ENCODE measurements at places on chromosomes 5 and 9. TPM values are rescaled to one million over a fixed set of nuclear protein-coding genes. Genes with fewer than 3 reads are reported as not detected.

The OTP gene
- not detected for total RNA-seq

The SLC1A1 gene
- total RNA-seq = 5.1 TPM

The FOXD4L3 gene
- not detected for total RNA-seq

The TMEM252 gene
- not detected for total RNA-seq

The PCDHGC5 gene
- 0.32 TPM for total RNA-seq

The CATSPER3 gene
- total RNA-seq = not detected

The UBE2QL1 gene
- total RNA-seq = not detected

The ARRDC1 gene
- 25.7 TPM for total RNA-seq

The CDK9 gene
- 80.5 TPM for total RNA-seq

The NMUR2 gene
- total RNA-seq = not detected

The ITGA1 gene
- total RNA-seq = 15.4 TPM

The TMEM174 gene
- not detected for total RNA-seq

The PCA3 gene
- under 0.01 TPM for total RNA-seq

The DOK3 gene
- total RNA-seq = 3.4 TPM

The F2RL2 gene
- total RNA-seq = 0.16 TPM

The CNTNAP3B gene
- total RNA-seq = 361 TPM

The LCN15 gene
- total RNA-seq = not detected

The CDX1 gene
- total RNA-seq = not detected

The PCDHB12 gene
- 0.16 TPM for total RNA-seq

The MEIKIN gene
- not detected for total RNA-seq

The IL17B gene
- not detected for total RNA-seq

The TMEM215 gene
- not detected for total RNA-seq

The TSSK1B gene
- total RNA-seq = not detected

The FOXE1 gene
- total RNA-seq = not detected

The ATP10B gene
- total RNA-seq = under 0.01 TPM

The ST8SIA4 gene
- 9.4 TPM for total RNA-seq

The OMD gene
- total RNA-seq = not detected

All from bladder microvascular endothelial cell (primary cell).